T47D (cell line): ENCODE measurements at places on chromosomes 5 and 9.

DNA sequence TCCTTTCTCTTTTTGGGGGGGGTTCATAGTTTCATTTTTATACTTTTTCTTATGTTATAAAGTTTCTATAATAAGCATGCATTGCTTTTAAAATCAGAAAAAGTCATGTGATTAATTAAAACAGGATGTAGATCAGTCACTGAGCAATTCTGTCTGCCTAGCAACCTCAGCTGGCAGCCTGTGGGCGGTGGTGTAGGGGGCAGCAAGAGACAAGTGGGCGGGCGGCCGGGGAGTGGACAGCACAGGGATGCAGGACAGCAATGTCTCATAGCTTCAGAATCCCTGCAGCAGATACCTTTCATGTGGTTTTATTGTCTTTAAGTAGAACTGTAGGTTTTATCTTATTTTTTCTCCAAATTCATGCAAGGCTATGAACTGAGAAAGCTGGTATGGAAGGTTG is 101.9 kb upstream of the S1PR3 start:
- DNase-seq = no peak

- DNase-seq = no peak
Measured at GRCh38 chr9:108525186-108525585, 330.6 kb downstream of the ACTL7B start.

- DNase-seq = no peak
Measured at GRCh38 chr9:98657897-98658296, 50.8 kb downstream of the GABBR2 start.

DNA sequence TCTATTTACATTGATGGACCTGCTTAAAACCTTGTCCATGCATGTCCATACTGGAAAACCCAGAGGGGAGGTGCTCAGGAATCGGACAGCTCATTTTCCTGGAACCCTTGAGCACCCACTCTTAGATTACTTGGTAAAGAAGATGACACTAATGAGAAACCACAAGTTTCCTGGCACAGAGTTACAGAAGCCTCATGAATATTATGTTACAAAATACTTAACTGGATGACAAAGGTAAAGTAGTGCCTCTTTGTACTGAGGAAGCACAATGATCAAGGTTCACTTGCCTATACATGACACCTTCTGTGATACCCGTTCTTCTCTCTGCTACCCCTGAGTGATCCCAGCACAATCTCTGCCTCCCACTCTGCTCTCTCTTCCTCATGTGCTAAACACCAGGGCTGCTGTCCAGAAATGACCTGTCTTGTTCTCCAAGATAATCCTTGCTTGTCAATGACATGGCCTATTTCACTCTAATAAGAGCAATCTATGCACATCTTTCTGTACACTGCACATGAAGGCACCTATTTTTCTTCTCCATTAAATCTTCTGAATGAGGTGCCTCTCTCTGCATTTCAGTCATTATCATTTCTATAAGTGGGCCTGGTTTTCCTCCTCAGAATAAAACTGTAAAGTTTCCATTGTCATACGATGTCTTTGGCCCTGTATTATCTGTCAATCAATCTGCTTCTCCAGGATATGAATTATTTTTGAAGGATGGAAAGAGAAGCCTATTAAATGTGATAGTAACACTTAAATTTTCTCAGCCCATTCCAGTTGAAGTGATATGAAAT is 684.0 kb upstream of the ACO1 start:
- DNase-seq = no peak

DNA sequence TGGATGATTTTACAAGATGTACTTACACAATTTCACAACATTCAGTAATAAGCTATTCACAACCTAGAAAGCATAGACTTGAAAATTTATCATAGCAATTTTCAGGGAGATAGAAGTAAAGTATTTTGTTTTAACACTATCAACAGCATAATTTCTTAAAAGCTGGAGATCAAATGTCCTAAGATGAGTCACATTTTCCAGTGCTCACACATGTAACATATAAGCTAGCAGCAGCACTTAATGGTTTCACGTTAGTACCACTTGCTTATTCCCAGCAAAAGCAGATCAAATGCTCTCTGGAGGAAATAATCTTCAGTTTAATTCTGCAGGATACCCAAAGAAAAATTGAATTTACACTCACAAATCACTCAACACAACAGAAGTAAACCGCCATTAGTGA is 6.5 kb downstream of the OR13C8 start:
- no peak for DNase-seq

DNA sequence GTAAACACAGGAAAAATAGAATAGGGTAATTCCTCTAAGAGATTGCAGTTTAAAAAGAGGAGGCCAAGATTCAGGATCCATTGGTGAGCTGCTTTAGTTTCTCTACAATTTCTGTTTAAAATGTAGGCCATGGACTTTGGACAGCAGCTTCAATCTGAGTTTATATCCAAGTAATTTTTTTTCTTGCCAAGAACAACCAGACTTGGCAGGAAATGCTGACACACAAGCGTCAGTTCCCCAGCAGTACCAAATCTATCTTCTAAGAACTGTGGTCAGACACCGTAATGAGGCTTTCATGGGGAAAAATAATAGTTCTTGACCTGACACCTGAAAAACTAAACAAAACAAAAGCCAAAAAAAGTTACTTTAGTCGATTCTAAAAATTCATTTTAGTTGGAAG is 528.8 kb downstream of the CSNK1G3 start:
- no peak for DNase-seq

DNA sequence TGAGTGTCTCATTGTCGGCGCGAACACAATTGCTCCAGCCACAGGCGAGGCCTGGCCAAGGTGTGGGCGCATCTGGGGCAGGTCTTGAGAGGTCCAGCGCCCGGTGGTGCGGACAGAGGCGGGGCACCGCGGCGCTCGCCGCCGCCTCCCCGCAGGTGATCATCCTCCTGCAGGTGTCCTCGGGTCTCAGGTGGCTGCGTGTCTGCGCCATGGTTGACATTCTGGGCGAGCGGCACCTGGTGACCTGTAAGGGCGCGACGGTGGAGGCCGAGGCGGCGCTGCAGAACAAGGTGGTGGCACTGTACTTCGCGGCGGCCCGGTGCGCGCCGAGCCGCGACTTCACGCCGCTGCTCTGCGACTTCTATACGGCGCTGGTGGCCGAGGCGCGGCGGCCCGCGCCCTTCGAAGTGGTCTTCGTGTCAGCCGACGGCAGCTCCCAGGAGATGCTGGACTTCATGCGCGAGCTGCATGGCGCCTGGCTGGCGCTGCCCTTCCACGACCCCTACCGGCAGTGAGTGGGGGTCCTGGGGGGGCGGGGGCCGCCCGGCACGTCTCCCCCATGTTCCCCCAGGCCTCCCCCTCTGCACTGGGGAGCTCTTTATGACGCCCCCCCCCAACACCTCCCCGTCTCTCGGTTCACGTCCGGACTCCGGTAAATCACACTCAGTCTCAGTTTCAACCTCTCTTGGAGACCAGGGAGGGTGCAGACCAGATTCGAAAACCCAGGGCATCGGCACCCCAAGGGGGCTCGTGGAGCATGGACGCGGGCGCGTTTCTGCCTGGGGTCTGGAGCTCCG is 446 bp downstream of the NXNL2 start:
- DNase-seq = no peak

- DNase-seq = no peak
Measured at GRCh38 chr5:5487585-5488360, 65.3 kb downstream of the ICE1 start.

DNA sequence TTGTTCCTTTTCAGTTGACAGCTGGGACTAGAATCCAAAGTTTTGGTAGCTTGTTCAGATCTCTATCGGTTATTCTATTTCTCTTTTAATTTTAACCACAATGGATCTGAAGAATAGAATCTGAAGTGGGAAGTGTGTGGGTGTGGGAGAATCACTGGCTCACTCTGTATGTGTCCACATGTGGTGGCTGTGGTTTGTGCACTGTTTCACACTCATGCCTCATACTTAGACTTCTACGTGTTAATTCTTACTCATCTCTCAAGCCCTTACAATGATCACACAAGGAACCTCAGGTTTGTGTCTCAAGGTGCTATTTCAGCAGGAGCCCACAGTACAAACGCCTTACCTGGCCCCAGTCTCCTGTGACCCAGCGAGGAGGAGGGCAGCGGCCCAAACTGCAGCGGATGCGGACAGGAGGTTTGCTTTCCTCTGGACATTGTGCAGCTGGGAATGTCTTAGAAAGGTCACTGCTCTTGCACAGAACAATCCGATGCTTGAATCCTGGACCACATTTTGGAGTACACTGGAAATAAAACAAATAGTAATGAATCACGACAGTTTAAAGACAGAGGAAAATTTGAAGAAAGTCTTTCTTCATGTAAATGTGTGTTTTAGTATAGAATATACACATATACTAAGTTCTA is 309.1 kb downstream of the ADAMTS6 start:
- no peak for DNase-seq

GRCh38 chr5:43106290-43106638 is 14.4 kb upstream of the ZNF131 start:
- DNase-seq = no peak

- DNase-seq = no peak
Measured at GRCh38 chr9:99860266-99860665, 38.6 kb downstream of the NR4A3 start.

- no peak for DNase-seq
Measured at GRCh38 chr9:75504721-75505120, 385.8 kb upstream of the PCSK5 start.

GRCh38 chr5:66841264-66841663 is 245.1 kb downstream of the MAST4 start:
- DNase-seq = no peak

GRCh38 chr5:72988769-72989168 is 32.9 kb downstream of the FCHO2 start:
- no peak for DNase-seq

DNA sequence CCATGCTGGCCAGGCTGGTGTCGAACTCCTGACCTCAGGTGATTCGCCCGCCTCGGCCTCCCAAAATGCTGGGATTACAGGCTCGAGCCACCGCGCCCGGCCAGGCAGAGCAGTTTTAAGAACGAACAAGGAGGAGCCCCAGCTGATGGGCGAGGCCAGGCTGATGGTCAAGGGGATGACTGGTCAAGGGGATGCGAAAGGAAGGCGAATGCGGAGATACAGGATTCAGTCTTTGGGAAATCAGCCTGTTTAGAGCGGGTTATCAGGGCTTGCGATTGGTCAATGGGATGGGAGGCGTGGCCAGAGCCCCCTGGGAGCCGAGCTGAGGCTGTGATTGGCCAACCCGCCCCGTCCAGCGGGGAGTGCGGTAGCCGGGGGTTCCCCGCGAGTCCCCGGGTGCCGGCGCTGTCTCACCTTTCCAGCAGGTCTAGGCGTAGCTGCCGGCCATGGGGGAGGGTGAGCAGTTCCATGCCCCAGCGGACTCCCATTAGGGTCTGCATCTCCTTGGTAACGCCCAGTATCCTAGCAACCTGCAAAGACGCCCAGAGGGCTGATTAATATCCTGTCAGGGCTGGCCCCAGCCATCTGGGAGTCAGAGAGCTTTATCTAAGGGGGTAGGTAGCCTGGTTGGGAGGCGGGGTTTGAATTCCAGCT is 7.5 kb upstream of the TOR2A start:
- no peak for DNase-seq
